Osteocyte (in vitro differentiated cells): ENCODE measurements at places on chromosomes 11 and 22. TPM values are rescaled to one million over a fixed set of nuclear protein-coding genes. Genes with fewer than 3 reads are reported as not detected.

Gene SYT8
- total RNA-seq = 5.0 and 6.2 TPM in 2 replicates

Gene RFPL3
- not detected in 2 replicates for total RNA-seq

Gene TMPRSS6
- total RNA-seq = not detected in 2 replicates

Gene INS
- total RNA-seq = not detected in 2 replicates

Gene CD3E
- not detected in 2 replicates for total RNA-seq

Gene CSNK2A3
- 1.0 and 2.1 TPM in 2 replicates for total RNA-seq
